ENCODE measurements at places on chromosomes 1 and 21.
A peak's percentile ranks its signal among the peaks of the same experiment; 100 is the strongest.

DNA sequence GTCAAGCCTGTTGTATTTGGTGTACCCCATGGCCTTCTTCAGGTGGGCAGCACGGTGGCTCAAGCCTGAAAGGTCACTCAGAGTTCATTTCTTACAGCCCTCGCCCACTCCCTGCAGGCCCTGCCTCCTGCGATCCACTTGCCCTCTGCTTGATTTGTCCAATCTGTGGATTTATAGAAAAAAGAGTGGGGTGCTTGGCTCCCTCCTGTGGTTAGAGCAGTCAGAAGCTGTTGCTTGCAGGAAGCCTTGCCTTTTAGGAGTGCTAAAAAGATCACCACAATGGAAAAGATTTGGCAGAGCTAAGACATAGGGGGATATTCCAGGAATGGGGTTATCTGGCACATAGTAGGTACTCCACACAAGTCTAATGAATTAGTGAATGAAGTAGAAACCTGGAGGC lies 108.0 kb upstream of the TRABD2B start:
- peak; percentile 23 for DNase-seq

- DNase-seq, result no peak
Observed at GRCh38 chr21:38337793-38338192, 81.0 kb downstream of the KCNJ15 start.

DNA sequence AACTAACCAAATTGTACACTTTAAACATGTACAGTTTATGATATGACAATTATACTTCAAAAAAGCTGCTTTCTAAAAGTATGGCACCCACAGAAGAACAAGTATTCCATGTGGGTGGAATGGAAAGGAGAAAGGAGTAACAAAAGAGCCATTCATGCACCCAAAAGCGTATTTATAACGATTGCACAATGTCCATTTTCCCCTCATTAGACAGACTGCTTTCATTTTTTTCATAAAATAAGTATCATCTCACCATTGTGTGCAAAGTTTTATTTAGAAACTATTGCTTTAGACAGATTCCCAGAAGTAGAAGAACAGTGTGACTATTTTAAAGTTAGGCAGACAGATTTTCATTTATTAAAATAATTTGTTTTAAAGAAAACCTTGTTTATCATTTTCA lies 59.6 kb downstream of the KIAA0319L start:
- DNase-seq, result no peak

- DNase-seq, result no peak
Observed at GRCh38 chr1:170296211-170296610, 150.5 kb downstream of the NTMT2 start.

DNA sequence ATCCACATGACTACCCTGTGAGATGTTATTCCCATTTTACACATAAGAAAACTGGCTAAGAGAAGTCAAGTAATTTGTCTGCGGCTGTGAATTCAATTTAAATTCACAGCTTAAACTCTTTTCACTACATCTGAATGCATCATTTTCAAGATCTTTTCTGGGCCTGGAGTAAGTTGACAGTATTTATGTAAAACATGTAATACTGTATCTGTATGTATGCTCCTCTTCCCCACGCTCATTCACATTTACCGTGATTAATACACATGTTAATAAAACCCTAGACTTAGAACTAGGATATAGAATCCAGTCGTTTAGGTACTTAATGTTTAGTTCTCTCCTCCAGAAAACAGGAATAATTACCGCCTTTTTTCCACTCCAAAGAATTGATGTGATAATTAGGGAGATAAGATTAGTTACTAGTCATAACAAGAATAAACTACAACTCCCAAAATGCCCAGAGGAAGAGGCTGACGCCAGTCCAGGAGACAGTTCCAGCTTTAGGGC lies 442 bp upstream of the PPP1R12B start:
- no peak for DNase-seq

GRCh38 chr21:46662765-46663500 lies 27.5 kb downstream of the PRMT2 start:
- no peak for DNase-seq

DNA sequence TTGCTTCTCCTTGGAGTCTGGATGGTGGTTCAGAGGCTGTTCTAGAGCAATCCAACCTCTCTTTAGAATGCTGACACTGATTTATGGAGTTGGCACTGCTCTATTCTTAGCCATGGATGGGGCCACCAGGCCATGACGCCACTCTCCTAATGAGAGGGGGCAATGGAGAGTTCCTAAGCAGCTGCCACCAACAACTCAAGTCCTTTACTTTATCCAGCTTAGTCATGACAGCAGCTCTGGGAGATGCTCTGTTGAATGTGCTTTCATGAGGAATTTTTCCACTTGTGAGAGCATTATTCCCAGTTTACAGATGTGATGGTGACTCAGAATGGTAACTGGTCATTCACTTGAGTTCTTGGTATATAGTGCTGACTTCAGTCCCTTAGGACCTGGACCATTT lies 366.3 kb downstream of the HHAT start:
- no peak for DNase-seq

DNA sequence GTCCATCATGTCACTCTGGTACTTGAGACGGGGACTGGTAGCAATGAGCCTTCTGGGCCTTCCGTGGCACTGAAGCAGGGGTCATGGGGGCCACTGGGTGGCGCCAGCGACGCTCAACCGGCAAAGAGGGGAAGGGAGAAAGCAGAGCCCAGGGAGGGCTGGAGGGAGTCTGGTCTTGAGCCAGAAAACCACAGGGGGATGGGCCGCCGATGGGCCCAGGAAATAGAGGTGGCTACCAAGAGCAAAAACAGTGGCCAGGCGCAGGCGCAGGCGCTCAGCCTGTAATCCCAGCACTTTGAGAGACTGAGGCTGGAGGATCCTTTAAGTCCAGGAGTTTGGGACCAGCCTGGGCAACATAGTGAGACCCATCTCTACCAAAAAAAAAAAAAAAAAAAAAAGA lies 21.8 kb downstream of the EXOC8 start:
- DNase-seq, result peak; percentile 62

DNA sequence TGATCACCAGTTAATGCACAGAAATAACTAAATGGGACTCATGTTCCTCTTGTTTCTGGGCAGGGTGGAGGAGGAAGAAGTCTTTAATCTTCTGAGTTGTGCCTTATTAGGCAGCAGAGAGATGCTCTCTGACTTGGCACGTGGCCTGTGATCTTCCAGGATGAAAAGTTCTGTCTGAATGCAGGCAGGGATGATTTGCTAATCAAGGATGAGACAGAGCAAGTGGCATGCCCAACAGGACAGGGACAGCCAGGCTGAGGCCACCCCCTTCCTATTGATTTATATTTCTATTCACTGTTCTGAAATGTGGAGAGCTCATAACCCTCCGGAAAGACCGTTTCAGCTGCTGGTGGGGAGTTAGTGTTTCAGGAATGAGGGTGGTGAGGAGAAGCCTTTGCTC lies 477.8 kb upstream of the CAMK1G start:
- DNase-seq, result no peak
